ENCODE measurements at places on chromosomes 16 and 17. TPM values are rescaled to one million over a fixed set of nuclear protein-coding genes. Genes with fewer than 3 reads are reported as not detected.

The CCDC200 gene
- total RNA-seq: 2.1 TPM

The ABCC3 gene
- total RNA-seq: 0.86 TPM

The RAB11FIP4 gene
- total RNA-seq: 47.4 TPM

The ZG16 gene
- total RNA-seq: not detected

The BICDL2 gene
- total RNA-seq: not detected

The TMIGD1 gene
- total RNA-seq: not detected

The SLC25A11 gene
- total RNA-seq: 49.5 TPM

The ICAM2 gene
- 150 TPM for total RNA-seq

The CEP20 gene
- 30.4 TPM for total RNA-seq

The KRT31 gene
- total RNA-seq: not detected

The ATP1B2 gene
- 0.52 TPM for total RNA-seq

The KRTAP4-9 gene
- total RNA-seq: not detected

The HIC1 gene
- total RNA-seq: 4.9 TPM

The COPRS gene
- 3.6 TPM for total RNA-seq

The C16orf86 gene
- 2.9 TPM for total RNA-seq

The CAVIN1 gene
- 0.61 TPM for total RNA-seq

The NXN gene
- total RNA-seq: 0.55 TPM

The HOXB5 gene
- total RNA-seq: not detected

The HSF4 gene
- total RNA-seq: 93.6 TPM

The CUEDC1 gene
- 0.61 TPM for total RNA-seq

The KLHL10 gene
- not detected for total RNA-seq

The DNASE1 gene
- total RNA-seq: 51.2 TPM

The CIBAR2 gene
- not detected for total RNA-seq

The SLFN12 gene
- 6.5 TPM for total RNA-seq

The C17orf78 gene
- not detected for total RNA-seq

The PRDM7 gene
- not detected for total RNA-seq

The HEATR9 gene
- total RNA-seq: 2.2 TPM

The HOXB3 gene
- 11.2 TPM for total RNA-seq

The MYH2 gene
- total RNA-seq: not detected

The GHDC gene
- 23.9 TPM for total RNA-seq

The IL17C gene
- 0.44 TPM for total RNA-seq

The PRSS22 gene
- 0.39 TPM for total RNA-seq
